Cardiac muscle cell (in vitro differentiated cells and primary cell): ENCODE measurements at places on chromosomes 16 and 17. TPM values are rescaled to one million over a fixed set of nuclear protein-coding genes. Genes with fewer than 3 reads are reported as not detected.

BCL7C gene
- polyA plus RNA-seq = 50.5 and 60.6 TPM in 2 replicates

TRPV3 gene
- 1.1 and 1.2 TPM in 2 replicates for polyA plus RNA-seq

CHP2 gene
- polyA plus RNA-seq = not detected in 2 replicates

GAS2L2 gene
- polyA plus RNA-seq = 0.11 TPM in 1 of 2 replicates, not detected in the other

EIF3CL gene
- 1.2 TPM in 1 of 2 replicates, not detected in the other for polyA plus RNA-seq

CCDC200 gene
- 2.8 and 6.1 TPM in 2 replicates for polyA plus RNA-seq

TCAP gene
- 105 and 133 TPM in 2 replicates for polyA plus RNA-seq

EVPLL gene
- polyA plus RNA-seq = not detected in 2 replicates

DBNDD1 gene
- polyA plus RNA-seq = 5.1 and 7.0 TPM in 2 replicates

ZSCAN10 gene
- polyA plus RNA-seq = 0.74 TPM in 1 of 2 replicates, not detected in the other
